ENCODE measurements at places on chromosomes 2 and 18.

- no peak for DNase-seq
Measured at GRCh38 chr2:109344270-109344805, 215.3 kb downstream of the SH3RF3 start.

DNA sequence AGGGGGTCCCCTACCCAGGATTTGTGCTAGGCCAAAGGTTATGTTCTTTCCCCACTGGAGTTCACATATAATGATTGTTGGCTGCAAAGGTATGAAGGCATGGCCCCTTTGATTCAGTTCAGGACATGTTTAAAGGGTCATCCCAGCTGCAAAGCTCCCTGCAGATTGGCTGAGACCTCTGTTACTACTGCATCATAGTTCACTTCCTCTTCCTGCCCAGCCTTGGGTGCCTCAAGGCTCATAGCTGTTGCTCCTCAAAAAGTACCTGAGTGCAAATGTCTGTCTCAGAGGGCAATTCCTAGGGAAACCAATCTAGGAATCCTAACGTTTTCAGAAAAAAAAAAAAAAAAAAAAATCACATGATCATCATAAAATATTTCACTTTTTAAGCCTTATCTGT, 125.1 kb downstream of the ATL2 start:
- DNase-seq: no peak

- DNase-seq: no peak
Measured at GRCh38 chr2:8659092-8659734, 22.6 kb upstream of the ID2 start.

DNA sequence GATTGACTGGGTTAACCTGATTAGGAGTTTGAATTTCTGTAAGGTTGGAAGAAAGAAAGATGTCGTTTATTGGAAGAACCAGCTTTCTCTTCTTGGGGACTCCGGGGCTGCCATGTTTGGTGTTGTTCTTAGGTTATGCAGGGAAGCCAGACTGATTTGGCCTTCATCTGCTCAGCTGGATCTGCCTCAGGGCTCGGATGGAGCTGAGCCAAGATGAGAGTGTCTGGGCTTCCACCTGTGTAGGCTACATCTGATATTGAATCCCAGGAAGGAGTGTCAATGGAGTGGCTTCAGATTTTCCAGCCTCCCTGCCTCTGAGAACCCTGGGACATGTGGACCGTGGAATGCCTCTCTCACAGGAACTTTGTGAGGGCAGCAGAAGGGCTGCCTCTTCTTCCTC, 126.1 kb downstream of the WDSUB1 start:
- DNase-seq: no peak

DNA sequence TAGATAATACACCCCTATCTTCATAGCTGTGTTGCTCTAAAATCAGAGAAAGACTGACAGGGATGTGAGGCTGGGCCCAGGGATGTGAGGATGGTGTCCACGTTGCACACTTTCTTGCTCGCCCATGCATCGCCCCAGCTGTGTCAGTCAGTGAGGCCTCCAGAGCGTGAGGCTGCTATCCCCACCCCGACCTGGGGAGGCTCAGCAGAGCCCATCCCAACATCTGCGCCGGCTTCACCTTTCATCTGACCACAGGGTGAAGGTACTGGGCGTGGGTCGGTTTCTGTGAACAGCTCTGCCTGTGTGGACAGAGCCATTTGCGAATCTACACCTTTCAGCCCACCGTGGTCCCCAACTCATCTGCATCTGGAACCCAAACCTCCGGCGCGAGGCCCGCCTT, 255.7 kb downstream of the HDAC4 start:
- DNase-seq: no peak

- no peak for DNase-seq
Measured at GRCh38 chr2:8980096-8980495, 23.4 kb downstream of the MBOAT2 start.
